ENCODE measurements at places on chromosomes 7 and 10. TPM values are rescaled to one million over a fixed set of nuclear protein-coding genes. Genes with fewer than 3 reads are reported as not detected.

The MEOX2 gene
- not detected for polyA plus RNA-seq

The NPY4R gene
- polyA plus RNA-seq, result not detected

The PLXNA4 gene
- not detected for polyA plus RNA-seq

GRCh38 chr7:91892821-91893340 lies 12.4 kb upstream of the MTERF1 start:
- H3K4me3 ChIP-seq, result no peak overlapping the region
- H3K4me1 ChIP-seq, result peaks cover 24% of the 10 kb centered on the region
- no peaks in the 10 kb centered on the region for H3K36me3 ChIP-seq

The PLAC9 gene
- polyA plus RNA-seq, result not detected

DNA sequence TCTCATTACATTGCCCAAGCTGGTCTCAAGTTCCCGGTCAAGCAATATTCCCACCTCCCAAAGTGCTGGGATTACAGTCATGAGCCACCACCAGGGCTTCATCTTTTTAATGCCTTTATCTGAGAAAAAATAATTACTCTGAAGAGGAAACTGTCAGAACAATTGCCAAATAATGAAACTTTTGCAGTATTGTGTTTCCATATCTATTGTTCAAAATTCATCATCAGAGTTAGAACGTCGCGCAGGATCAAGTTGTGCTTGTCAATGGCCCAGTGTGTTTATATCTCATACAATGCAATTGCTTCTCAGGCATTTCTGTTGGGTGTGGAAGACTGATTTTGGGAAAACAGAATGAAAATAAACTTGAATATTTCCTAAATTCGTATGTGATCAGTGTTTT lies 143.1 kb downstream of the ARID5B start:
- DNase-seq, result no peak
- peaks cover 4% of the 10 kb centered on the region for H3K27me3 ChIP-seq
- H3K4me1 ChIP-seq, result peaks cover 7% of the 10 kb centered on the region
- H3K27ac ChIP-seq, result no peak overlapping the region
- no peaks in the 10 kb centered on the region for H3K36me3 ChIP-seq

GRCh38 chr10:30784897-30785605 lies 155.5 kb upstream of the LYZL2 start:
- no peak overlapping the region for H3K4me3 ChIP-seq
- H3K27ac ChIP-seq, result no peak overlapping the region
- H3K4me1 ChIP-seq, result no peaks in the 10 kb centered on the region
- no peaks in the 10 kb centered on the region for H3K36me3 ChIP-seq
- DNase-seq, result no peak

The RPEL1 gene
- not detected for polyA plus RNA-seq
